Islet precursor cell (in vitro differentiated cells): ENCODE measurements at places on chromosomes 3 and 15.

GRCh38 chr3:97713634-97714033 is 50.9 kb upstream of the ARL6 start:
- no peak for DNase-seq

- no peak for DNase-seq
Measured at GRCh38 chr3:59558906-59559720, 509.3 kb upstream of the CFAP20DC start.

- DNase-seq, result peak; percentile 28
Measured at GRCh38 chr15:88467935-88468528, 524 bp downstream of the MRPS11 start.

- peak; percentile 62 for DNase-seq
Measured at GRCh38 chr15:96053781-96054428, 276.6 kb upstream of the NR2F2 start.

DNA sequence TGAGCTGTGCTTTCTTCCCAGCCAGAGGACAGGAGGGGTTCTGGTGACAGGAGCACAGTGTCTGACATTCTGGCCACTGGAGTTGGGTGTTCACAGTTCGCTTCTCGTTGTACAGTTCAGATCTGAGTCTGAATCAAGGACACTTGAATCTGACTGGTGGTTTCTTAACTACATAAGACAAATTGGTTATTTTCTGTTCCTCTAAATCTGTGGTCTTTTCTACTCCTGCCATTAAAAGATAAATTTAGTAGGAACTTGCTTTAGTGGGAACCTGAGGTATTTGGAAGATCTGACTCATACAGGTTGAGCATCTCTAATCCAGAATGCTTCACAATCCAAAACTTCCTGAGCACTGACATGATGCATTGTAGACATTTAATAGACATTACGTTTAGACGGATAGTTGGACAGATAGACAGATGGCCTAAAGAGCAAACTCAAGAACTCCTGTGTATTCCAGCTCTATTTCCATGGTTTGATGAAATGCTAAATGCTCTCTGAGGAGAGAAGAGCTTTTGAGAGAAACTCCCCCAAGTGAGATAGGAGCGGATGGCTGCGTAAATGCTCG is 71.0 kb downstream of the CCK start:
- DNase-seq, result no peak

DNA sequence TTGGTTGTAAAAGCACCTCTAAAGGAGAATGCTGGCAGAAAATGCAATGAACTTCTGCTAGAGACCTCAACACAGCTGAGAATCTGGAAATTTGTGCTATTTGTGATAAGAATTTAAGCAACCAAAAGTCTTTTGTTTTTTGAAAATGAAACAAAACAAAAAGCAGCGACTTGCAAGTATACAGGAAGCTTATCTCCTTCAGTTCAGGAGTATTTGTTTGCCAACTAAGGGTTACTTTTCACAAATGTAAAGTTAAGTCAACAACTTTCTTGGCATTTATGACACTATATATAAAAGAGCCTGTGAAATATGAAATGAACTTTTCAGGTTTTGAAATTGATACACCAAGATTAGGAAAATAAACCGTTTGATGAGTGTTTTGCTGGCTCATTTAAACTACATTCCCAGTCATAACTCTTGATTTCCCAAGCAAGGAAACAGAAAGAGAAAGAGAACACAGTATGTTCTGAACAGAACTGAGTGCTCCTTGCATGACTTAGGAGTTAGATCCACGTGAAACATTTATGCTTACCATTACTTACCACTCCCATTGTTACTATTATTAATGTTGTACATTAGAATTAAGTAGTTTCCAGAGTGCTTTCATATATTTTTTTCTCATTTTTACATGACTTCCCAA is 92.3 kb upstream of the COL8A1 start:
- DNase-seq, result no peak

DNA sequence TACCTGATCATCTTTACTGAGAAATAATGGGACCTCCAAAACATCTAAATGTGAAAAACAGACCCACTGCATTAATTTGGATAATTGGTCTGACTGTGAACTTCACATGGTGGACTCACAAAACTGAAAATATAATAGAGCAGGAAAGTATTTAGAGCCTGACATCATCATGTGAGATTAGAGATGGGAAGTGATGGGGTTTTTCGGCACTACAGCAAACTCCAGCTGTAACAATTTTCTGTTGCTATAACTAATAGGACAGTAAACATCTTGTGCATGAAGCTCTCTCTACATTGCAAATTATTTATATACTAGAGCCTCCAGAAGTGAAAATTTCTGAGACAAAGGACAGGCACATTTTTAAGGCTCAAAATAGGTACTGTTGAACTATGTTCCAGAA is 32.2 kb downstream of the VEPH1 start:
- DNase-seq, result no peak

GRCh38 chr3:96430079-96430478 is 384.3 kb upstream of the EPHA6 start:
- no peak for DNase-seq

GRCh38 chr3:66239513-66240123 is 18.8 kb downstream of the SLC25A26 start:
- DNase-seq, result no peak

DNA sequence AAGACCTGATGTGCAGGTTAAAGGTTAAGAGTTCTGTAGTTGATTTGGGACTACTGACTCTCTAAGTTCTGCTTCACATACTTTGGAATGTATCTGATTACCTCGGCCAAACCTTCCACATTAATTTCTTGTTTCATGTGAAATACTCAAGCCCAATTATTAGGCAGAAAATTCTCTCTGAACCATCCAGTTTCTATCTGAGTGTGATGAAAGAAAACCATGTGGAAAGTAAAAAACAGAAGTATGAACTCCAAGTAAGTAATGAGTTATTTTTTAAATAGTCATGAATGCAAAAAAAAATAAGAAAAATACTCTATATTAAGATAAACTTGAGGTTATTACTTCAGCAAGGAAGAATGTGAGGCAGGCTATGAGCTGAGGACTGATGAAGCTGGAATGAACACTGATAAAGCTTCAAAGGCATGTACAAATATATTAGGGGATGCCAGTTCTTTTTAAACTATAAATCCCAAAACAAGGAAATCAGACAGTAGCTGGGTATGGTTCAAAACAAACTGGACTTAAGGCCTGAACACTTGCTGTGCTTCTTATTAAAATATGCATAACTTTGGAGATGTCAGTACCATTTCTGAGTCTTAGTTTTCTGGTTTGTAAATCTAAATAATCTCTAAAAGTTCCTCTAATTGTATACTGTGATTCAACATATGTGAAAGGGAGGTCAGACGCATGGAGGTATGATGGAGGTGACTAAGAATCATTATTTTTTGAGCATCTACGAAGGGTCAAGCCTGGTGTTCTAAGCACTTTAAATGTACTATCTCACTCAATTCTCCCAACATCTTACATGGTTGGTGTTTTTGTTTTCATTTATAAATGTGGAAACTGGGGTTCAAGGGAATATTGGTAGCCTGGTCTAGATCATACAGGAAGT is 59.6 kb downstream of the COL6A6 start:
- DNase-seq, result no peak

DNA sequence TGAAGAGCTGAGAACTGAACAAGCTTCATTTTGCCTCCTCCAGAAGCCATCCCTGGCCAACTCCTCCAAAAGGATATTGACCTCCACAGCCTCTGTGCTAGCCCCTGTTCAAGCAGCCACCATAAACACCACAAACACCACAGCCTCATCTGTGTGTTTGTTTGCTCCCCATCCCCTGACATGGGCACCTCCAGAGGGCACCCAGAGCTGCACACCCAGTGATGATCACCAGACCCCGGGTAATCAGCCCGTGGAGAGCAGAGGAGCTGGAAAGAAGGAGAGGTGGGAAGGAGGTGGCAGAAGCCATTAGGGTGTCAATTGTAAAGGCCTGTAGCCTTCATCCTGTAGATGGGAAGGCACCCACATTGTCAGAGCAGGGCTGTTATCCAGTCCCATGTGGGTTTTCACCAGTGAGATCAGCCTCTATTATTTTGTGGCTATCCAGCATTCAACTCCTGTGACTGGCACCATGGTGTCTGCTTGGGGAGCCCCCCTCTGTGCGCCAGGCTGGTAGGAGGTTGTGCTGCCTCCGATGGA is 6.8 kb upstream of the WNT7A start:
- peak; percentile 42 for DNase-seq

DNA sequence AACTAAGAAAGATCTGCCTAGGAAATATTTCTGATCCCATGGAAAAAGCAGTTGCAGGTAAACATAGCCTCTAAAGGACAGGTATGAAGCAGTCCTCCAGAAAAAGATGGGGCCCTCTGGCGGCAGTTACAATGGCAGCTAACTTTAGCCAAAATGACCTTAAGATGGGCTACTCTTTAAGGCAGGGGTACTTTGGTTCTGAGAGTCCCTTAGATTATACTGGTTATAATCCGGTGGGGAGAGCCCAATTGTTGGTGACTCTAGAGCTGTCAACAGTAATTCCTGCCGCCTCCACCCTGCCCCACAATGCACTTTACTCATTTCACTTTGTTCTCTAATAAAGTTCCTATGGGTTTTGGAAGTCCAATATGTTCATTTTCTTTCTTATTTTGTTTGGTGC is 412.8 kb upstream of the WNT5A start:
- no peak for DNase-seq

- DNase-seq, result no peak
Measured at GRCh38 chr15:80031841-80032240, 27.6 kb upstream of the ZFAND6 start.

GRCh38 chr3:13217253-13217652 is 144.0 kb upstream of the IQSEC1 start:
- no peak for DNase-seq

- no peak for DNase-seq
Measured at GRCh38 chr3:22981166-22981565, 222.0 kb upstream of the UBE2E2 start.

DNA sequence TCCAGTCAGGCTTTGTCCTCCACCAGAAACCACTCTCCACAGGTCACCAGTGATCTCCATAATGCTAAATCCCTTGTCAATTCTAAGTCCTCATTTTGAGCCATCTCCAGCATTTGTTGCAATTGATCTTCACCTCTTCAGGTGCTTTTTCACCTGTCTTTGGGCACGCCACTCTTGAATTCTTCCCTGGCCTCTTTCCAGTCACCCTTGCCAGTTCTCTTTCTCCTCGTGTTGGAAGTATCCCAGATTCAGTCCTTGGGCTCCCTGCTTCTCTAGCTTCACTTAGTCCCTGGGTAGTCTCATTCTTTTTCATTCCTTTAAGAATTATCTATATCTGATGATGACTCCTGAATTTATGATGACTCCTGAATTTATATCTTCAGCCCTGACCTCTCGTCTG is 37.5 kb downstream of the MAPK6 start:
- DNase-seq, result no peak

- DNase-seq, result peak; percentile 91
Measured at GRCh38 chr15:90845201-90845949, 23.0 kb upstream of the FURIN start.

GRCh38 chr3:127747751-127748521 is 74.4 kb downstream of the MGLL start:
- no peak for DNase-seq

DNA sequence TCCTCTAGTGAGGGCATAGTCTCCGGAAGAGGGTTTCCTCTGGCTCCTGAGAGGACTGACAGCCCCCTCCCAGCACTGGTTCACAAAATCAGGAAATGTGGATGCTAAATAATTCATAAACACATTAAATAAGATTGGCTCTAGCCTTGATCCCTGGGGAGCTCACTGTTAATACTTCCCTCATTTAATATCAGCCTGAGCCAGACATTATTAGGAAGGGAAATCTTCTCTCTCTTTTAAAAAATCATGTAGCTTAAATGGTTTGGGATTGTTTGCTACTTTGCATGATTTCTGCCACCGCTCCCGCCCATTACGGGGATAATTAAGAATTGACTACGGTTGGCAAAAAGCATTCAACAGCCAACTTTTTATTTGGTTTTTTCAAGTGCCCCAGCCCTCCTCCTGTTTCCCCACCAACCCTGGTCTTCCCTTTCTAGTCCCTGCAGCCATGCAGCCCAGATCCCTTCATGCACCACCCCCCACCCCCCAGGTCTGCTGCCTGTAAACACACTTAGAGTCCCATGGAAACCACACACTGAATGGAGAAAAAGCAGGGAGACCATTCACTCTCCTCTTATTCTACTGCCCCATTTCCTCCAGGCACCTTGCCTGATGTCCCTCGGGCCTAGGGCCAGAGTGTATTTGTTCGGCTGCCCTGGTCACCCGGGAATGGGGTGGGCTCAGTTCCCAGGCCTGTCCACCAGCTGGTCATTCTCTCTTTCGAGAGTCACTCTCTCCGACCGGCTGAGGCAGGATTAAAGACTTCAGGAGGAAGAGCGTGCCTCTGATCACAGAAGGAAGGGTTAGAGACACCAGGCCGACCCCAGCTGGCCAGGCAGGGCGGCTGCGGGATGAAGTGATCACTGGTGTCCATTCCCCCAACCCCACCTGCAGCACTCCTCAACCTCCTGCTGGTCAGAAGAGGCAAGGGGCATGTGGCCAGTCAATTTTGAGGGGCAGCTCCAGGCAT is 45.1 kb downstream of the SEMA5B start:
- DNase-seq, result peak; percentile 78

- DNase-seq, result no peak
Measured at GRCh38 chr15:100186960-100187359, 154.8 kb downstream of the ADAMTS17 start.

DNA sequence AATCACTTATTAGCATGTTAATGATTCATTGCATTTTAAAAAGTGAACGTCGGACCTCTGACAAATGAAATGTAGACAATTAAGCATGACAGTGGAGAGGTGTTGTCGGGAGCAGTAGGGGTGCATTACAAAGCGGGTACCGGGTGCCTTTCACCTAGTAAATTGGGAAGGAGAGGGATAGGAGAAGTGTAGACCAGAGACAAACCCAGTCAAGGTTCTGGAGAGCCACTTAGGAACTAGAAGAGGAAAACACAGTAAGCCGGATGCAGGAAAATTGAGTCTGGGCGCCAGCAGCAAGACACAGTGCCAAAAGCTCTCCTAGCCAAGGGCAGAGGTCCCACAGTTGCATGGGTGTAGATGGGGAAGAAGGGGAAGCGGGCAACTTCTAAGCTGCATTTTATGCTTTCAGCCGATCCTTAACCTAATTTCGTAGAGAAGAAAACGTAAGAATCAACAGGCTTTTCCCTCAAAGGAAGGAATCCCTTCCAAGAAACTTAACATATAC is 3.1 kb upstream of the CERS3 start:
- DNase-seq, result no peak

DNA sequence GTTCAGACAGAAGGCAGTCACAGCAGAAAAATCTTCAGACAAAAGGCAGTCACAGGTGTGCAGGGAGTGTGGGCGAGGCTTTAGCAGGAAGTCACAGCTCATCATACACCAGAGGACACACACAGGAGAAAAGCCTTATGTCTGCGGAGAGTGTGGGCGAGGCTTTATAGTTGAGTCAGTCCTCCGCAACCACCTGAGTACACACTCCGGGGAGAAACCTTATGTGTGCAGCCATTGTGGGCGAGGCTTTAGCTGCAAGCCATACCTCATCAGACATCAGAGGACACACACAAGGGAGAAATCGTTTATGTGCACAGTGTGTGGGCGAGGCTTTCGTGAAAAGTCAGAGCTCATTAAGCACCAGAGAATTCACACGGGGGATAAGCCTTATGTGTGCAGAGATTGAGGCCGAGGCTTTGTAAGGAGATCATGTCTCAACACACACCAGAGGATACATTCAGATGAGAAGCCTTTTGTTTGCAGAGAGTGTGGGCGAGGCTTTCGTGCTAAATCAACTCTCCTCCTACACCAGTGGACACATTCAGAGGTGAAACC is 27.6 kb downstream of the ZNF589 start:
- DNase-seq, result no peak
